Esophagus muscularis mucosa (tissue), 4 donors: ENCODE measurements at places on chromosomes 1 and 21.

GRCh38 chr1:197485790-197486189, 217.7 kb downstream of the CRB1 start:
- no peak for DNase-seq

GRCh38 chr1:44119525-44119924, 904 bp downstream of the KLF17 start:
- peak; percentile 82 for DNase-seq

DNA sequence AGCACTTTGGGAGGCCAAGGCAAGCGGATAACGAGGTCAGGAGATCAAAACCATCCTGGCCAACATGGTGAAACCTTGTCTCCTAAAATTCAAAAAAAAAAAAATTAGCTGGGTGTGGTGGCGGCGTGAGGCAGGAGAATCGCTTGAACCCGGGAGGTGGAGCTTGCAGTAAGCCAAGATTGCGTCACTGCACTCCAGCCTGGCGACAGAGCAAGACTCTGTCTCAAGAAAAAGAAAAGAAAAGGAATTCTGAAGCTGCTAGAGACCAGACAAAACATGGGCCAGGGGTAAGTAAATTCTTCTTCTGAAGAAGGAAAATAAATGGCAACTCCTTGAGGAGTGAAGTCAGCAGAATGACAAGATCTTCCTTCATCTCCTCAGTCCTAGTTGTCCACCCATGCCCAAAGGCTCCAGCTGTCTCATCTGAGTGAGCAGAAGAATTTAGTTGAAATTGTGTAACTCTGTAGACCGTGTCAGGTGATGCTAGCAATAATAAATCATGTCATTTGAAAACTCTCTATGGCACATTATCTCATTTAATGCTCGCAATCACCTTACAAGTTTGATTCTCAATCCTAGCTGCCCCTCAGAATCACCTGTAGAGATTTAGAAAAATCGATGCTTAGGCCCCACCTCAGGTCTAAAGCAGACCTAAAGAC, 14.3 kb downstream of the PDZK1 start:
- no peak for DNase-seq

GRCh38 chr1:154476791-154477190, 25.2 kb upstream of the TDRD10 start:
- no peak for DNase-seq

GRCh38 chr1:15150376-15150775, 3.2 kb upstream of the TMEM51 start:
- DNase-seq = no peak

GRCh38 chr1:175148068-175148467, 44.5 kb downstream of the KIAA0040 start:
- no peak for DNase-seq
